Ureter (tissue), 1 donor: ENCODE measurements at places on chromosomes 12 and 14.

- DNase-seq, result no peak
Measured at GRCh38 chr14:94322648-94323570, at the start of gene SERPINA6. Gene SERPINA6 (minus strand): TSS chr14:94323336. CDS start chr14:94314648, 8,688 bp downstream.

GRCh38 chr12:55847033-55847432, 4.3 kb upstream of the MMP19 start:
- no peak for DNase-seq

- no peak for DNase-seq
Measured at GRCh38 chr14:64035143-64035542, 182.3 kb downstream of the SYNE2 start.

GRCh38 chr14:28765831-28766468, 637 bp upstream of the FOXG1 start:
- DNase-seq, result no peak

GRCh38 chr12:116642683-116643082, 83.5 kb downstream of the MAP1LC3B2 start:
- DNase-seq, result no peak

DNA sequence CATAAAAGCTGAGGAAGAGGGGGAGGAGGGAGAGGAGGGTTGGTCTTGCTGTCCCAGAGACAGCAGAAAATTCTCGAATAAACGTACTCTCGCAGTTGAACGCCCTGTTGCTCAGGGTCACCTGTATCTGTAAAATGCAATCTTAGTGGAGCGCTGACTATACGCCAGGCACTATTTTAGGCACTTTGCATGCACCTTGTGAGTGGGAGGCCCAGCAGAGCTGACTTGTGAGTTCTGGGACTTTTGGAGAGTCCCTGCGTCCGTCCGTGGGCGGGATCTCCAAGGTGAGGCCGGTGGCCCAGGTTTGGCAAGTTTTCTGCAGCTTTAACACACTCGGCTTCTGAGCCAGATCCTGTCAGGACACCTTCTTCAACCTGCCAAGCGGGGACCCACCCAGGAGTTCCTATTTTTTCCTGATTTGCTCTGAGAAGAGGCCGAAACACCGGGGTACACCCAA, 32.5 kb upstream of the PLEKHG6 start:
- peak; percentile 83 for DNase-seq

DNA sequence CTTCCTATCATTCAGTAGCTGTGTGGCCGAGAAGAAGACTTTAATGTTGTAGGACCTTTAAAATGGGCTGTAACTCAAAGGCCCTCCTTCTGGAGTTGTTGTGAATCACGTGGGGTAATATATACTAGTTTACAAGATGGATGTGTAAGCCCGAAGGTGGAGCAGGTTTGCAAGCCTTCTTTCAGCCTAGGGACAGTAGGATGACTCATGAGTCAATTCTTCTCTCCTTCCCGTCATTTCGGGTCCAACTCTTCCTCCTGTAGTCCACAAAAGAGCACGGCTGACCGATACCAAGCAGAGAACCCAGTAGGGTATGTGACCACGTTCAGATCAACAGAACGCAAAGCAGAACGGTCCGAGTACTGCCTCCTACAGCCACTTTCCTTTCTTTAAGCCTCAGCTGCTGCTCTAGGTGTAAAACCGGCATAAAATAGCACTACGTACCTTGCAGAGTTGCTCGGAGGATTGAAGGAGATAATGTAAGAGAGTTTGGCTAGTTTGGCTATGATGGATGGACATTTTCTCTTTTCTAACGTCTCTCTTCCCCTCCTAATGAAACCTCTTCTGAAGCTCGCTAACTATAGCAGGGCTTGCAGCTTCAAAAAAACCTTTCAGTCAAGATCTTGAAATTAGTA, 1.3 kb upstream of the RASSF3 start:
- DNase-seq, result no peak

DNA sequence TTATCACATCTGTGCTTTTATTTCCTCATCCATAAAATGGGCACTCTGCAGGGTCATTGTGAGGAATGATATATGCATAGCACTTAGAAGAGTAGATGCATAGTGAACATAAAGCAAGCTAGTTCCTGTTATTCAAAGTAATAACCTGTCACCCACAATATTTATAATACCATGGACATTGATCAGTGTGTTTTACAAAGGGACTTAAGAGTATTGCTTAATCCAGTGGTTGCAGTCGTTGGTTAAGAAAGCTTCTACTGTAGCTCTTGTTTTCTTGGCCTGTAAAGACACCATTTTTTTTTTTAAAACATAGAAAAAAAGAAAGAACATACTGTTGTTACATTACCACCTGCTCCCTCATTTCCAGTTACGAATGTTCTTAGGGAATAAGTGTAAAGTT, 13.1 kb downstream of the METAP2 start:
- DNase-seq, result no peak

GRCh38 chr14:99123208-99123870, 148.7 kb downstream of the BCL11B start:
- DNase-seq, result peak; percentile 22

- no peak for DNase-seq
Measured at GRCh38 chr12:127536833-127537428, 730.0 kb upstream of the TMEM132C start.

DNA sequence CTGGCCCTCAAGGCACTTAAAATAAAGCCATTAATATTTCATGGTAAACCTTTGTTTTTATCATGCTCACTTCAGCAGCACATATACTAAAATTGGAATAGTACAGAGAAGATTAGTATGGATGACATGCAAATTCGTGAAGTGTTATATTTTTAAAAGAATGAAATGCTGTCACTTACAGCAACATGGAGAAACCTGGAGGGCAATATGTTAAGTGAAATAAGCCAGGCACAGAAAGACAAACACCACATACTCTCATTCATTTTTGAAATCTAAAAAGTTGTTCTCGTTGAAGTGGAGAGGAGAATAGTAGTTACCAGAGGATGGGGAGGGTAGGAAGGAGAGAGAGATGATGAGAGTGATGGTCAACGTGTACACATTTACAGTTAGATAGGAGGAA, 45.4 kb upstream of the ATP2B1 start:
- no peak for DNase-seq

GRCh38 chr14:97120611-97121031, 323.4 kb downstream of the VRK1 start:
- DNase-seq, result no peak

- DNase-seq, result peak; percentile 32
Measured at GRCh38 chr12:52316290-52316689, 4.9 kb downstream of the KRT83 start.

DNA sequence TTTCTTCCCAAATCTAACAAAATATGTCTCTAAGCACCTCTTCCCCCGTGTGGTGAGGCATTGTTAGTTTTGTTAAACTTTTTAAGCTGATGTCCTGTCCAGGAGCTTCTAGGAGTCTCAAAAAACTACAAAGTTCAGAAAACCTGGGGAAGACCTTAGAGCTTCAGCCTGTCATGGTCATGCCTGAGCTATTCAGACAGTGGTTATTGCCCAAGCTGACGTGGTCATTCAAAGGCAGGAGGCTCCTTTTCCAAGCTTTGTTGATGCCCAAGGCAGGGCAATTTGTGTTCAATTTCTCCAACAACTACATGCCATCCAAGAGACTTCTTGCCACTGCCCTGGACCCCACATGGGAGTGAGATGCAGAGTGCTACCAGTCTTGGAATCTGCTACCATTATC, 5.8 kb upstream of the LYZ start:
- DNase-seq, result no peak

GRCh38 chr14:61034416-61035120, 53.5 kb downstream of the SLC38A6 start:
- DNase-seq, result no peak

- no peak for DNase-seq
Measured at GRCh38 chr14:33123281-33123680, 184.6 kb downstream of the NPAS3 start.

DNA sequence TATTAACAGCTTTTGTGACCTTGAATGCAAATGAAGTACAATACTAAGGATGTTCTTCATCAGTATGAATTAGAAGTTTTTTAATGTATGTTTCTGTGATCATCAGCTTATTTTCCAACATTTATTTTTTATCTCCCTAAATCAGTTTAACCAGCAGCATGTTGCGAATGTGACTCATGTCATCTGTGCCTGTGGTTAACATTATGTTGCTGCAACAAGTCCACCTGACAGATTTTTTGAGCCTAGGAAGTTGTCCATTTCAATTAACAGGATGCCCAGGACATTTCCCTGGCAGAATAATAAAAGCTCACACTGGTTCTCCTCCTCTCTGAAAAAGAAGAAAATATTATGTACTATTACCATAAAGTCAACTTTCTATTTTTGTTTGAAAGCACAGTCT, 155.5 kb downstream of the SYT1 start:
- no peak for DNase-seq

GRCh38 chr12:67434671-67435370, 165.7 kb downstream of the CAND1 start:
- DNase-seq, result no peak

GRCh38 chr14:96267336-96267735, 11.3 kb downstream of the BDKRB1 start:
- peak; percentile 75 for DNase-seq

- DNase-seq, result no peak
Measured at GRCh38 chr14:100741966-100742365, 15.3 kb downstream of the DLK1 start.

DNA sequence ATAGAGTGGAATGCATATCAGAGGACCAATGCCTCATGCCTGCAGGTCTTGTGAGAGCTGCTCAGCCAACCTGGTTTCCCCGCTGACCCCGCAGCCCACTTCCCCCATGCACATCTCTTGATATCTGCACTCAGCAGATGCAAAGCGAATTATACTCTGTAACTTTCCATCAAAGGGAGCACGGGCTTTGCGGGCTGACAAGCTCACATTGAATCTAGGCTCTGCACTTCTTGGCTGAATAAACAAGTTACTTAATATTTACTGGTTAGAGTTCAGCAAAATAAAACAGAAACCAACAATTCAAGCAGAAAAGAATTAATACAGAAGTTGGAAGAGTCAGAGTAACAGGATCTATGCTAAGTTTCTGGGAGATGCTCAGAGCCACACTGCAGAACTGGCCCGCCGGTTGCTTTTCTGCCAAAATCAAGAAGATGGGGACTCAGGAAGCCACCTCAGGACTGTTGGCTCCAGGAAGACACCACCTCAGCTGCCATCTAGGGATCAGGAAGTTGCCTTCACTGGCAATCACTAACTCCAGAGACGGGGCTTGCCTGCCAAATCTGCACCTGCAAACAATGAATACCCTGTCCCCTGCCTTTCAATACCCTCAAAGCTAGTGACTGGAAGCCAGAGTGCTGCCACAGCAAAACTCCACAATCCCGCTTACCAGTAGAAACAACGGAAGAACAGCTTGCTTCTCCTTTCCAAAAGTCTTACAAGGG, 46.5 kb downstream of the NR1H4 start:
- DNase-seq, result no peak

DNA sequence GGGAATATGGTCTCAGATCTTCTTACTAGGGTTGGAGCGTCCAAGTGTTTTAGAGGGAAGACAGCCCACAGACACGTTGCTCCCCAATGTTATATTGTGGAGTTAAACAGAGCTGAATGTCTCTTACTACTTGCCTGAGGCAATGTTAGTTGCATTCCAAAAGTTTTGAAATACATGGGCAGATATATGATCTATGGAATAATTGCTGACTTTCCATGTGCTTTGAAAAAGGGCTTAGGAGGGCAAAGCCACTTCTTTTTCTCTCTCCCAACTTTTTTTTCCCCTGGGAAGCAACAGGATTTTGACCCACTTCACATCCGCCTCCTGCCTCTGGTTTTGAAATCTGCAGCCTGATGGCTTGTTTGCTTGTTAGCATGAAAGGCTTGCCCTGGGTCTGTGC, 33.7 kb upstream of the PAX9 start:
- DNase-seq, result no peak

- DNase-seq, result no peak
Measured at GRCh38 chr14:94349276-94349675, 26.1 kb upstream of the SERPINA6 start.

DNA sequence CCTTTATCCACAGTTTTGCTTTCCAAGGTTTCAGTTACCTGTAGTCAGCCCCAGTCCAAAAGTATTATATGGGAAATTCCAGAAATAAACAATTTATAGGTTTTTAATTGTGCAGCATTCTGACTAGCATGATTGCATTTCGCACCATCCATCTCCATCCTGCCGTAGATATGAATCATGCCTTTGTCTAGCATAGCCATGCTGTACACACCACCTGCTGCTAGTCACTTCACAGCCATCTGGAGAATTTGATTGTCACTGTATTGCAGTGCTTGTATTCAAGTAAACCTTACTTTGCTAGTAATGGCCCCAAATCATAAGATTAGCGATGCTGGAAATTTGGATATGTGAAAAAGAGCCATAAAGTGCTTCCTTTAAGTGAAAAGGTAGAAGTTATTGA, 36.0 kb downstream of the MUCL1 start:
- DNase-seq, result no peak

GRCh38 chr12:6608592-6609281, 1.6 kb upstream of the CHD4 start:
- no peak for DNase-seq

DNA sequence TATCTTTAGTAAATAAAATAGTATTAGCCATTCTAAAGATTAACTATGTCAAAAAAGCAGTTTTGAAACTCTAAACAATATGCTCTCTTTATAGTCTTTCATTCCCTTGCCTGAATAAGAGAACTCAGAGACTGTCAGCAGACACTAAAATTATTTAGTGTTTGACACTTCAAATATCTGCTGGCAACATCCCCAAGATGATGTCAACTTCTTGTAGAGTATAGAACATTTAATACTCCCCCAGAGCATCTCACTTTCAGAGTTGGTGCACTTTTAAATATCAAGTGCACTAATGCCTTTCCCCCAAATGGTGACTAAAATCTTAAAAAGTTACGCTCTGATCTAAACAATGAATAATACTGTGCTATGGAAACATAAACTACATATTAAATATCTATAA, 374.9 kb downstream of the SLC6A15 start:
- DNase-seq, result no peak

GRCh38 chr14:95943699-95944098, 67.1 kb downstream of the TUNAR start:
- no peak for DNase-seq

- no peak for DNase-seq
Measured at GRCh38 chr12:678747-679712, 15.8 kb upstream of the NINJ2 start.

- peak; percentile 53 for DNase-seq
Measured at GRCh38 chr12:30806989-30807694, 52.4 kb upstream of the CAPRIN2 start.

- DNase-seq, result no peak
Measured at GRCh38 chr12:58529897-58530741, 390.2 kb downstream of the LRIG3 start.

DNA sequence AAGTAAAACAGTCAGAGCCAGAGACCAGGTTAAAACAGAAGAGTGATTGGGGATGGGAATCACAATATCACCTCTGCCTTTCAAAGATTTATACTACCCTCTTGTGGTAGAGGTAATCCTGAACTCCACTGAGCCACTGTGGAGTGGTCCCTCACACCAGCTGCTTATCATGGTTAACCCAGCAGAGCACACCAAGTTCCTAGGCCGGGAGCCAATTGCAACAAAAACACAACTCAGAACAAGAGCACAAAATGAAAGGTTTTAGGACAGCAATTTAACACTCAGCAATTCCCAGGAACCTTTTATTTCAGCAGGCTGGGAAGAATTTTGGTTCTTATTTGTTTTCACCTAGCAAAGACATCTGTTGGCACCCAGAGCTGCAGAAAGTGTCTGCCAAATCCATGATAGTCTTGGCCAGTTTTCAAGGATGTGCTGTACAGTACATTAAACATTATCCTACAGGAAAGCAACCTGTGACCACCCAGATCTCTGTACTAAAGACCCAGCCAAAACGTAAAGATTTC, 220.5 kb upstream of the ATXN7L3B start:
- DNase-seq, result no peak

GRCh38 chr12:693934-694533, 30.8 kb upstream of the NINJ2 start:
- DNase-seq, result no peak

- peak; percentile 64 for DNase-seq
Measured at GRCh38 chr12:123075646-123076171, 75.2 kb downstream of the PITPNM2 start.
